B cell (primary cell): ENCODE measurements at places on chromosomes 11 and 22.

DNA sequence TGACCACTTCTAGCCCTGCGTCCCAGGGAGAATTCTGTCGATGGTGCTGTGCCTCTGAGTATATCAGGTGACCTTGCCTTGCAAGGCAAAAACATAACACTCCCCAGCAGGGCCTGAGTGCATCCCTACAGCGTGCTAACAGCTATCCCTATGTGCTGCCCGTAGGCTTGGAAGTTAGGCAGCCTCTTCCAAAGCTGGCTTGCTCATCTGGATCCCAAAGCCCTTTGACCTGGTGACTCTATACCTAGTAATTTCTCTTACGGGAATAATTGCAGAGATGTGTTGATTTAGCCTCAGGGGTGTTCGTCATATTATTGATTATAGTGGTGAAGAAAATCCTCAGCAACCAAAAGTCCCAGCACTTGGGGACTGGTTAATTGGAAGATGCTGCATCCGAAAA, 32.6 kb upstream of the CRYBB3 start:
- DNase-seq: no peak

DNA sequence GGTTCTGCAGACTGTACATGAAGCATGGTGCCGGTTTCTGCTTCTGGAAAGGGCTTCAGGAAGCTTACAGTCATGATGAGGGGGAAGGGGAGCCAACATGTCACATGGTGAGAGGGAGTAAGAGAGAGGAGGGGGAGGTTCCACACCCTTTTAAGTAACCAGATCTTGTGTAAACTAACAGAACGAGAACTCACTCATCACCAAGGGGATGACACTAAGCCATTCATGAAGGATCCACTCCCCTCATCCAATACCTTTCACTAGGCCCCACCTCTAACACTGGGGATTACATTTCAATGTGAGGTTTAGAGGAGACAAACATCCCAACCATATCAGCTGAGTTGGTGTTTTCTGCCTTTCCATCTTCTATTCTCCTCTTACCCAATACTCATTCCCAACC, 83.5 kb downstream of the BDNF start:
- DNase-seq: no peak

DNA sequence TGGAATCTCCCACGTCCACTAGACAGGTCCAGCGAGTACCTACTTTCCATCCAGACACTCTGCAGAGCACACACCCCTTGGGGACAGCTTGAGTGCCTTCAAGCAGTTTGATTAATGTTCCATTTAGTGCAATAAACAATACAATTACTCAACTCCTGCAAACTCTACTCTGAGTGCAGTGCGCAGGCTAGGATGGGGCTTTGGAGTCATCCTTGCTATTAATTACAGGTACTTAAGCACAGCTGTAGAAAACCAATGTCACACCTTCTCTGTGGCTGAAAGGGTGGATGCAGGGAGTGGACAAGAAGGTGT, 82.6 kb downstream of the MN1 start:
- no peak for DNase-seq

DNA sequence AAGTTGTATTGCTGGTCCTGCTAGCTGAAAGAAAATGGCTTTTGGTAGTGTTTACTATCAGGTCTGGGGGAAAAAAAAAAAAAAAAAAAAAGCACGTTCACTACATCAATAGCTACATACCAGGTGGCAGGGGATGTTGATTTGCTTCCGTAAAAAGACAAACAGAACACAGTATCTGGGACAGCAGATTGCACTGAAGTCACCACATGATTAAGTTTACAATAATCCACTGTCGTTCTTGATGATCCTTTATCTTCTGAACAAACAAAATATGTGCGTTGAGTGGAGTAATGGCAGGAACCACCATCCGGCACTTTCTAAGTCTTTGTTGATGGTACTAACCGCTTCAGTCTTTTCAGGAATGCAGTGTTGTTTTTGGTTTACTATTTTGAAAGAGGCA, 48.7 kb downstream of the DDX6 start:
- no peak for DNase-seq

GRCh38 chr22:30250039-30250565, 3.5 kb upstream of the LIF start:
- no peak for DNase-seq
